Breast epithelium (tissue), 4 donors: ENCODE measurements at places on chromosomes 13 and 19. TPM values are rescaled to one million over a fixed set of nuclear protein-coding genes. Genes with fewer than 3 reads are reported as not detected.

- DNase-seq: no peak
- H3K4me1 ChIP-seq: no peaks in the 10 kb centered on the region
- H3K4me3 ChIP-seq: no peak overlapping the region
- H3K27me3 ChIP-seq: no peaks in the 10 kb centered on the region
- no peak overlapping the region for H3K27ac ChIP-seq
Measured at GRCh38 chr13:113119166-113119821, 3.3 kb upstream of the F10 start.

TMEM145 gene
- 0.33 TPM for total RNA-seq

FPR3 gene
- 12.0 TPM for total RNA-seq

CD79A gene
- 0.80 TPM for total RNA-seq

TJP3 gene
- total RNA-seq: 0.16 TPM

RNF113B gene
- not detected for total RNA-seq

GRCh38 chr19:56725829-56726424, 54.4 kb upstream of the ZNF835 start:
- no peaks in the 10 kb centered on the region for H3K4me1 ChIP-seq
- H3K27ac ChIP-seq: no peak overlapping the region
- H3K4me3 ChIP-seq: no peak overlapping the region
- no peaks in the 10 kb centered on the region for H3K36me3 ChIP-seq

DNA sequence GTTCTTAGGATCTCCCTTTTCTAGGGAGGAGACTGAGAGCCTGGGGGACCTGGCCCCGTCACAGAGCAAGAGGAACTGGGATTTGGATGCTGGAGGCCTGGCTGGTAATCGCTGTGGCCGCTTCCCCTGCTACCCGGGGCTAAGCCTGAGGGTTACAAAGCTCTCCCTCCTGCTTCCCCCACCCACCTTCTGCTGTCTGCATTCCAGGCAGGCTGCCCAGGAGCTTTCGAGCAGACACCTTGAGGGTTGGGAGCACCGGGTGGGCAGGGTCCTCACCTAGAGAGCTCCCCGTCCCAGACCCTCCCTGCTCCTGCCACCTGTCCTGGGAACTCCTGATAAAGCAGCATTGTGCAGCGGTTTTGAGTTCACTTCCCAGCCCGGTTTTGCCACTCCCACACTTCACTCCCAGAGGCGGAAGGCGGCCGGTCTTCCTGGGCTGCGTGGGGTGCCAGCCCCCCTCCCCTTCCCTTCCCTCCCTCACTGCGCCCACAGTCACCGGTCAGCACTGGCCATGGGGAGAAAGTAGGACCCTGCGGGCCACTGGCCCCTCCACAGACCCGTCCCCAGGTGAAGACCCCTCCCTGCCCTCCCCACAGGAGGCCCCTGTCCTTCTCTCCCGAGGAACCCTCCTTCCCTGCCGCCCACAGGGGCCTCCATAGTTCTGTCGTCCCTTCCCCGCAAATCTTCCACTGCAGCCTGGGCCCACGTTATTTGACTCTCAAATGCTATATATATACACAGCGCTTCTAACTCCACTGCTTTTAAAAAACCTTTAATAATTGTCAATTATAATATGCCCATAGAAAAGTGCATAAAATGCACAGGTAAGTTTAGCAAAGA, 8.1 kb downstream of the PAK4 start:
- no peaks in the 10 kb centered on the region for H3K36me3 ChIP-seq
- H3K27ac ChIP-seq: peak overlapping the region; percentile 81
- H3K27me3 ChIP-seq: no peaks in the 10 kb centered on the region

- no peak overlapping the region for H3K4me3 ChIP-seq
- H3K36me3 ChIP-seq: no peaks in the 10 kb centered on the region
- no peaks in the 10 kb centered on the region for H3K4me1 ChIP-seq
- H3K27ac ChIP-seq: no peak overlapping the region
Measured at GRCh38 chr19:53389571-53389970, 5.4 kb upstream of the ZNF765 start.

DNA sequence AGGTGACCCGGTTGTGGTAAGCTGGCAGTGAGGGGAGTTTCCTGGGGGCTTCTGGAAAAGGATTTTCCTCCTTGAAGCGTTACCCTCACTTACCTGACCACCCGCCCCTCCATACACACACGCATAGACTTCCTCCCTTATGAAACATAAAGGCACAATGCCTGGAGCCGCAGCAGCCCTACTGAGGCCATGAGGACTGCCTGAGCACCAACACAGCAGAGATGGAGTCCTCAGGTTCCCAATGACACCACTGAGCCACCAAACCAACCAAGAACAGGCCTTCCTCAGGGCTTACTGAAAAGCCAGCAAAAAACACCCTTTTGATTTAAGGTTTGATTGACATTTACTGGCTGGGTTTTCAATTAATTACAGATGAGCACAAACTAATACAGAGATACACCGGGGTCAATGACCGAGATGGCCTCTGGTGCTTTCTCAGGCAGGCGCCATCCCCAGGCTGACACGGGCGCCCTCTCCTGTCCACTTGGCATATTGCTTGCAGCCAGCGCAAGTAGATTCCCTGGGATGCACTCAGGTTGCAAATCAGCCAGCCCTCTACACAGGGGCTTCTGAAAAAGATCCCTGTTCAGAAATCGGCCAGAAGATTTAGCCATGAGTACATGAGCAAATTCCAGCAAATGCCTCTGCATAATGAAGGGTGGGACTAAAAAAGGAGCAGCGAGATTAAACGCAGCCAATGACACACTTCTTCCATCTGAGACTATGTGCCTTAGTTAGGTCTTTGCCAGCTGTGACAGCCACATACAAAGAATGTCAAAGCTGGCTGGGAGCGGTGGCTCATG, 14.8 kb downstream of the OPA3 start:
- no peaks in the 10 kb centered on the region for H3K4me1 ChIP-seq
- no peaks in the 10 kb centered on the region for H3K27me3 ChIP-seq
- DNase-seq: no peak
- no peaks in the 10 kb centered on the region for H3K36me3 ChIP-seq
- H3K27ac ChIP-seq: no peak overlapping the region

DNA sequence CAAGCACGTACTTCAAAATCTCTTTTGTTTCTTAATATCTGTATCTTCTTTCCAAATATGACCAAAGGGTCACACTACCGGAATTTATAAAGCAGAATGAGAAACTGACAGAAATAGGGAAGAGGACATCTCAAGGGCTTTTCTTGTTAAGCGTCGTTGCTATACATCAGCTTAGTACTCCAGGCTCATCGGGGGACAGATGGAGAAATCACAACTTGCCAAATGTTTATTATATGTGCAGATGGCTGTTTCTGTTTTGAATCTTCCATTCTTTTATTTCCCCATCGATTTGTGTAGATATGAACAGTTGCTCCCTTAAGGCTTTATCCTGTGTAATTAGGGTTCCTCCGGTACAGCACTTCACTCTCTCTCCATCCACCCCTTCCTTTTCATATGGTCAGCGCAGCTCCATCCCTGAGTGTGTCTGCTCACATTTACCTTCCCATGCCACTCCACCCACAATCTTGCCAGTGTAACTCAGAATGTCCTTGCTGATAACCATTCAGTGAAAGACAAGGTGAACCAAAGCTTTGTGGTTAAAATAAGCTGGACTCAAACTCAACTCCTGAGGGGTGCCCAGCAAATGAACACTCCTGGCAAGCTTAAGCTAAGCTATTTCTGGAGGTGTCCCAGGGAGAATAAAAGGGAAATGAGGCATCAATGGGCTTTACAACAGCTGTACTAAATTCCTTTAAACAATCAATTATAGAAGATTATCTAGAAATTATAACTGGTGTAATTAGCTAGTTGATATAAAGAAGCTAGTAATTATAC, 51.3 kb downstream of the TBC1D4 start:
- no peaks in the 10 kb centered on the region for H3K27me3 ChIP-seq
- no peak for DNase-seq
- H3K4me1 ChIP-seq: no peaks in the 10 kb centered on the region

ADAMTSL5 gene
- 3.5 TPM for total RNA-seq

FGF9 gene
- total RNA-seq: 0.32 TPM

GRCh38 chr19:45505151-45505995, 1.9 kb upstream of the VASP start:
- H3K4me1 ChIP-seq: peaks cover 4% of the 10 kb centered on the region
- H3K27ac ChIP-seq: no peak overlapping the region
- no peak overlapping the region for H3K4me3 ChIP-seq
- H3K27me3 ChIP-seq: no peaks in the 10 kb centered on the region

- DNase-seq: no peak
- H3K27ac ChIP-seq: peak overlapping the region; percentile 49
- no peaks in the 10 kb centered on the region for H3K36me3 ChIP-seq
Measured at GRCh38 chr13:98508280-98508679, 68.6 kb downstream of the STK24 start.

GRCh38 chr13:21683034-21683733, 12.3 kb downstream of the FGF9 start:
- no peak for DNase-seq
- H3K4me3 ChIP-seq: no peak overlapping the region
- H3K36me3 ChIP-seq: no peaks in the 10 kb centered on the region
- no peaks in the 10 kb centered on the region for H3K4me1 ChIP-seq

- no peaks in the 10 kb centered on the region for H3K4me1 ChIP-seq
- H3K27ac ChIP-seq: peak within 1 kb of the TSS; percentile 68
- peak within 1 kb of the TSS; percentile 47 for H3K4me3 ChIP-seq
- no peak for DNase-seq
Measured at GRCh38 chr19:45601524-45602374, at the start of gene GPR4. Gene GPR4 (minus strand): TSS chr19:45602212. CDS start chr19:45591866, 10,346 bp downstream.

GARIN5A gene
- 1.3 TPM for total RNA-seq

- peaks cover 15% of the 10 kb centered on the region for H3K4me1 ChIP-seq
- H3K36me3 ChIP-seq: no peaks in the 10 kb centered on the region
- DNase-seq: no peak
- H3K27ac ChIP-seq: peak overlapping the region; percentile 61
Measured at GRCh38 chr19:45117167-45117594, 24.2 kb downstream of the PPP1R37 start.

ZNF418 gene
- total RNA-seq: 5.9 TPM

DNA sequence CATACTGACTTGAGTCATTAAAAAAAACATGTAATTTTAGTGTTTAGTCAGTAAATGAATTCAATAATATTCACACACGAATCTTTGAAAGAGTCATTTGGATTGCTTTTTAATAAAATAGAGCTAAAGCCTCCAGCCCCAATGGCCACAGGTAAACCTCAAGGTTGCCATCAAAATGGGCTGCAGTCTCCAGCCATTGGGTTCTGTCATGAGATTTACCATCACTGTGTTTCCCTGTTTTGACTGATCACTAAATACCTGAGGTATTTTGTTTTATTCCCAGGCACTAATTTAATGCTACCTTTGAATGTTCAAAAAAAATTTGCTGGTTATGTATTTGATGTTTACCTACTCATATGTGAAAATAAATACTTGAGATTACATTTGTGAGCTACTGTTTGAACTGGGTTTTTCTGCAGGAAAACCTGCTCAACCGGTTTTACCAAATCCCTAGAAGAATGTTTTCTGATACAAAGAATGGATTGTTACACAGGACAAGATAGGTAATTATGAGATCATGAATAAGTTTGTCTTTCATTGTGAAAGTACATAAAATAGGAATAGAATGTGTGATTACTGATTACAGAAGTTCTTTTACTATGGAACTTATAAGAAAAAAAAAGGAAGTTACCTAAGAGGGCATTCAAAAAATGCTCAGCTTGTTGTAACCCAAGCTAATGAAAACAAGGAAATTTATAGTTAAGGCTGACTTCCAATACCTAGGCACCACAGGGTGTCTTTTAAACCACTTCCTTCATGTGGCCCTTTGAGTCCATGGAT, 391.3 kb downstream of the EFNB2 start:
- DNase-seq: no peak
- H3K27ac ChIP-seq: peak overlapping the region; percentile 44
- no peaks in the 10 kb centered on the region for H3K36me3 ChIP-seq
- no peaks in the 10 kb centered on the region for H3K4me1 ChIP-seq
- H3K27me3 ChIP-seq: no peaks in the 10 kb centered on the region

GRCh38 chr13:113604186-113604585, 19.6 kb downstream of the TFDP1 start:
- DNase-seq: no peak
- H3K4me1 ChIP-seq: no peaks in the 10 kb centered on the region
- no peak overlapping the region for H3K27ac ChIP-seq
- no peaks in the 10 kb centered on the region for H3K27me3 ChIP-seq

DNA sequence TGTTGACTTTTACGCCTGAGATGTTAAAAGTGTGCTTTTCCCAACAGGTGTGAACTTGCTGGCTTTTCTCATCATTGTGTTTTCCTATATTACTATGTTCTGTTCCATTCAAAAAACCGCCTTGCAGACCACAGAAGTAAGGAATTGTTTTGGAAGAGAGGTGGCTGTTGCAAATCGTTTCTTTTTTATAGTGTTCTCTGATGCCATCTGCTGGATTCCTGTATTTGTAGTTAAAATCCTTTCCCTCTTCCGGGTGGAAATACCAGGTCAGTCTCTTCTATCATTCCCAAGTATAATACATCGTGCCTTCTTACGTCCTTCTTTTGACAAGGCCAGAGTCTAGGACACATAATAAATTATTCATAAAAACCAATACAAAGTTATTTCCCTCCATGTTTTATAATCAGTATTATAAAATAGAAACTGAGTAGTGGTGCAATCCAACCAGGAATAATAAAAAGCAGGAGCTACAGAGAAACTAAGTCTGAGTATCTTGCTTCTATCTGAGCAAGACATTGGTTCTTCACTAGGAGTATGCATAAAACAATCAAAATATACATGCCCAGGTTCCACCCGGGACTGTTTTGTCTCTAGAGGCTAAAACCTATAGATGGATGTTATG, 57.9 kb downstream of the RXFP2 start:
- H3K27me3 ChIP-seq: no peaks in the 10 kb centered on the region
- no peak overlapping the region for H3K27ac ChIP-seq
- no peak for DNase-seq
- H3K4me1 ChIP-seq: no peaks in the 10 kb centered on the region
- no peaks in the 10 kb centered on the region for H3K36me3 ChIP-seq
- H3K4me3 ChIP-seq: no peak overlapping the region

DNA sequence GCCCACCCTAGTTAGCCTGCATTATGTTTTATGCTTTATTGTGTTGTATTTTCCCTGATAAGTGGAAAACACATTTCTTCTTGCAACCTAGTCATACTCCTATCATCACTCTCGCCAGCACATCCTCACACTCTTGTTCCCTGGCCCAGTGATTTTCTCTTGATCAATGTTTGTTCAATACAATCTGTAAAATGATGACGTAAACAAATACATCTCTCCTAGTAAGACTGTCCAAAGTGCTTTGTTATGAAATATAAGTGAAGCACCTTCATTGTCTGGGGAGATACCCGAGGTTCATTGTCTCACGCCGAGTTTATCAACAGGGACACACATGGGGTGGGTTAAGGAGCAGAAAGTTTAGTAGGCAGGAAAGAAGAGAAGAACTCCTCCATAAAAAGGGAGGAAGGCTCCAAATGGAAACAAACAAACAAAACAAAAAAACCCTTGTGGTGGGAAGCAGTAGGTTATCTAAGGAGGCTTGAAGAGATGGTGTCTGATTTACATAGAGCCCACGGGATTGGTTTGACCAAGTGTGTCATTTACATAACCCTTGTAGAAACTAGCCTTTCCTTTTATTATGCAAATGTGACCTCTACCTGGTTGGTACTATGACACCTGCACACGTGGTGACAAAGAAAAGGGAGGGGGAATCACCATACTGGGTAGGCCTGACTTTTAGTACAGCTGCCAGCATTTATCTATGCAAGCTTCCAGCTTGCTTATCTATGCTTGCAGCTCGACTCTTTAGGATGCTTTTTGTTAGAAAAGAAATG, 1317.9 kb upstream of the SPRY2 start:
- H3K4me3 ChIP-seq: no peak overlapping the region
- H3K4me1 ChIP-seq: no peaks in the 10 kb centered on the region

GRCh38 chr19:8149261-8150094, at the start of gene FBN3:
Gene FBN3 (minus strand): TSS chr19:8149592. CDS start chr19:8147480, 2,112 bp downstream.
- no peak for DNase-seq
- peaks cover 1% of the 10 kb centered on the region for H3K4me1 ChIP-seq
- peak within 1 kb of the TSS; percentile 66 for H3K4me3 ChIP-seq

GRCh38 chr19:16587833-16588823, 15.9 kb upstream of the SLC35E1 start:
- DNase-seq: no peak
- H3K27ac ChIP-seq: peak overlapping the region; percentile 50
- no peaks in the 10 kb centered on the region for H3K36me3 ChIP-seq
- H3K4me1 ChIP-seq: peaks cover 36% of the 10 kb centered on the region
- H3K4me3 ChIP-seq: peak overlapping the region; percentile 50
